ENCODE measurements at places on chromosomes 2 and 18. TPM values are rescaled to one million over a fixed set of nuclear protein-coding genes. Genes with fewer than 3 reads are reported as not detected.

Gene DHX57
- 7.7 TPM for polyA plus RNA-seq

Gene CAVIN2
- 0.92 TPM for polyA plus RNA-seq

Gene CNTNAP5
- not detected for polyA plus RNA-seq

Gene NOSTRIN
- polyA plus RNA-seq, result not detected

Gene EHBP1
- polyA plus RNA-seq, result 14.4 TPM

- DNase-seq, result no peak
These were observed 289.3 kb upstream of the TANK start for GRCh38 chr2:160870729-160871465.

DNA sequence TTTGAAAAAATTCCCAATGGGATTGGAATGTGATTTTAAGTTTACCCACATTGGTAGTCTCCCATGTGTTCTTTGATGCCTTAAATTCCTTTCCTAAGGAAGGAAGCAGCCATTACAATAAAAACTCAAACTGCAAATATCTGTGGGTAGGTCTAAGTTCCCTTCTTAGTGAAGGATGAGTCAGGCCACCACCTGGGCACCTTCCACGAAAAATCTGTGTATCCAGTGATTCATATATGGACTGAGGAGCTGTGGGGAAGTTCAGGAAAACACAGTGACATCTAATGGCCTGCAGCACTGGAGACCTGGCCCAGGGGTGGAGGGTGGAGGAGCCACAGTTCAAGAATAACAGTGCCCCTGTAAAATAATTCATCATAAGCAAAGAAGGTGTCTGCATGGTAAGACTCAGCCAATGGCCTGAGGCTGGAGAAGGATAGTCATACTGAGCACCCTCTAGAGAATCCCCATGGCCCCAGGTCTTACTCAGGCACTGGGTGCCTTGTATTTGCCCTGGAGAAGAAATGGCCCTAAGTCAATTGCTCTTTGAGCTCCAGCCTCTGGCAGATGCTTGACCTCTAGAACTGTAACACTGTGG lies 248.6 kb downstream of the SP3 start:
- DNase-seq, result no peak

GRCh38 chr18:10064267-10064666 lies 150.5 kb downstream of the VAPA start:
- DNase-seq, result no peak

DNA sequence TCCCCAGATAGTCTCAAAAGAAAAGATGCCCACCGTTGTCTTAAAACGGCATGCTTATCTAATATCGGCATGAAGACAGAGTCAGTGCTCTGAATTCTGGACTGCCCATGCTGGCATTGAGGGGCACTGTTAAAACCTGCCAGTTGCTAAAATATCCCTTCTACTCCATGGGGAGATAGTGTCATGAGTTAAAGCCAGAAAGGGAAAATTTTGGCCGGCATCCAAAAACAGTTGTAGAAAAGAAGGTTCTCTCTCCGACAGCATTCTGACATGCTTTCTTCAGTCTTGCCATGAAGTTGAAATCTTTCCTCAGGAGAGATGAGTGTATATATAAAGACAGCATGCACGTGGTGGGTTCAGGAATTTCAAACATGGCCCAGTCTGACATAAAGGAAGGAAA lies 401.3 kb upstream of the PIK3C3 start:
- no peak for DNase-seq

DNA sequence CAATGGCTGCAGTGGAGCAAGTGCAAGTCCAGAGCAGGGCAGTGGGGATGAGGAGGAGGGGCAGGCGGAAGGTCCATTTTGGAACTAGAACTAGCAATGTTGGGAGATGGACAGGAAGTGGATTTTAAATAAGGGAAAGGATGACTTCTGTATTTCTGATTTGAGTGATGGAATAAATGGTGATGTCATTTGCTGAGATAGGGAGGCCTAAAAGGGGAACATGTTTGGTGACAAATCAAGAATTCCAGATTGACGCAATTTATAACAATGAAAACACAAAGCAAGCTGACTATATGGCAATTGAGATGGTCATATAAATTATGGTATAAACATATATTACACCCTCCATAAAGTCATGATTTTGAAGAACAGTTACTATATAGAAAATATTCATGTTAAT lies 209.3 kb downstream of the SS18 start:
- no peak for DNase-seq

DNA sequence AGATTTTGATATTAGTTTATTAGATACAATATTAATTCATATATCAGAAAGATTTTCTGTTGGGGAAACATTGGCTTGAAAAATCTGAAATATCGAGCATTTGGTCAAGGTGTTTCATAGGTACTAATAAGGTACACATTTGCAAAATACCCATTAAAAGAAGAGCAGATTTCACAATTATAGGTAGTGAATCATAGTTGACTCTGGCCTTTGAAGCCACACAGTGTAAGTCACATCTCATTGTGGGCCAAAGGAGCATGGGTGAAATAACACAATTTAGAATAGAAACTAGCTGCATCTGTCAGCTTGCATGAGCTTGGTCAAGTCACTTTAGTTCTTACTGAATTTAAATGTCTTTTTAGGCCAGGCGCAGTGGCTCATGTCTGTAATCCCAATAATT lies 4.9 kb downstream of the KDM3A start:
- no peak for DNase-seq

GRCh38 chr2:130263606-130264005 lies 65.4 kb upstream of the TUBA3E start:
- no peak for DNase-seq

- no peak for DNase-seq
These were observed 65.3 kb upstream of the AMMECR1L start for GRCh38 chr2:127951026-127951425.

DNA sequence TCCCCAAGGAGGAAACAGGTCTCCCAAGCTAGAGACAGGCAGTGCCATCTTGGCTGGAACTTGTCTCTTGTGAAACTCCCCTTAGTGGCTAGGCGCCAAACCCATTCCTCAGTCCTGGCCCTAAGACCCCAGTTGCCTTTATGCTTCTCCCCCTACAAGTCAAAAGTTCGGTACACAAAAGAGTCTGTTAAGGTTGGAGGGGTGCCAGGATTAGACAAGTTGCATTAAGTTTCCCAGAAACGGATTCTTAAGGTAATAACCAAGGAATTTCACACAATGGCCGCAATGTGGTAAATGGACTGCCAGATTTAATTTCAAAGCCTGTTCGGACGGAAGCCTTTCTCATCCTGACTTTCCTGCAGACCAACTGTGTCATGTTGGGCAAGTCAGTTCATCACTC lies 80.7 kb downstream of the CCBE1 start:
- DNase-seq, result no peak

DNA sequence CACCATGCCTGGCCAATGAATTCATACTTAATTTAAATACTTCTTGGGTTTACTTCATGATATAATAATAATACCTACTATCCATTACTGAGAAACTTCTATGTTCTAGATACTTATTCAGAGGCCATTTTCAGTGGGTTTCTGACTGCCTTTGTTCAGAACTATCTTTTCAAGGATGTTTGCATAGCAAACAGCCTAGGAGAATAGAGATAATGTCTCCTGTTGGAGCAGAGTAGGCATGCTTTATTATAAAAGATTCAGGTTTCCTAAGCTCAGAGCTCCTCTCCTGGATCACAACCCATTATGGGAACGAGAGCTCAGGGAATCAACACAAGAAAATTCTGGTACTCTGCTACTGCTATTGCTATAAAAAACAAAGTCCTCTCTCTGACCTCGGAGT lies 11.1 kb downstream of the FASTKD1 start:
- no peak for DNase-seq

GRCh38 chr2:195473862-195474261 lies 183.2 kb upstream of the SLC39A10 start:
- DNase-seq, result no peak

GRCh38 chr2:40160751-40161218 lies 291.1 kb downstream of the SLC8A1 start:
- no peak for DNase-seq

GRCh38 chr2:118495290-118495689 lies 352.2 kb downstream of the EN1 start:
- no peak for DNase-seq

DNA sequence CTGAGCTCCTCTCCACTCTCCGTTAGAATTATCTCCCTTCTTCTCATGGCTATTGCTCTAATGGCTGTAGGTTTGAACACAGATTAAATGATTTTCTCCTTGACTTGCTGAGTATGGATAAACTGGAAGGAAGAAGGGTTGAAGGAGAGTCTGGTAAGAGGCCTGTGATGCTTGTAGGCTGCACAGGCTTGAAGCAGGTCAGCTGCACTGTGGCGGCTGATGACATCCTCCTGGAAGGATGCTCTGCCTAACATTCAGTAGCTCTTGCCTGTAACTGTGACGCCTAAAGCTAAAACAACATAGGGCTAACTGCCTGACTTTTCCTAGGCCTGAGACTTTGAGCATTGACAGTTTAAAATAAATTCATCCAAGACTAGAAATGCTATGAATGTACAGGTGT lies 166.3 kb downstream of the MREG start:
- no peak for DNase-seq

- DNase-seq, result no peak
These were observed 94.6 kb downstream of the LDLRAD4 start for GRCh38 chr18:13313006-13313686.

DNA sequence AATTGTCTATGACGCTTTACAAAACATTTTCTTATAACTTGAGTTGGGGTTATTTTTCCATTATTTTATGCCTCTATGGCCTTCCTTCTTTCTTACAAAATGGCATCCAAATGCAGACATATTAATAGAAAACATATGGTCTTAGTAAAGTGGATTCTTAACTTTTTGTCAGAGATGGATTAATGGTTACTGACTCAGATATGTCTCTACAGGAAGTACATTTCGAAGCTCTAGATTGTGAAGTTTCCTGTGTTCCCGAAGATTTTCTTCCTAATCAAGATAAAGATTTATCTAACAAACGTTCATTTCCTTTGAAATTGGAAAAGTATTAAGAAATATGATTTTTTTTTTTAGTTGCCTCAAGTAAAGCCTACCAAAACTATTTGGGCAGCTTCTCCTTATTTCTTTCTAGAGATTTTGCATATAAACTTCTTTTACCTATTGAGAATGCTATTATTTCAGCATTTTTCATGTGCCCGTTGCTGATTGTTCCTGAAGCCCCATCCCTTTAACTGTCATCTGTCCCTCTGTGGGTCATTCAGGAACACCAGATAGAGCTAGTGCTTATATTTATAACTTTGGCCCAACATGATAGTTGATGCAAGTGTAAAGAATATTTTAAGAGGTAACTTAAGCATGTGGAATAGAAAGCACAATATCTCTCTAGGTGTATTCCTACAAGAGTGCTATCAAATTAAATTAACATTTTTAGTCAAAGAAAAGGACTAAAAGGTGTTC lies 498.0 kb downstream of the CCDC85A start:
- DNase-seq, result no peak

DNA sequence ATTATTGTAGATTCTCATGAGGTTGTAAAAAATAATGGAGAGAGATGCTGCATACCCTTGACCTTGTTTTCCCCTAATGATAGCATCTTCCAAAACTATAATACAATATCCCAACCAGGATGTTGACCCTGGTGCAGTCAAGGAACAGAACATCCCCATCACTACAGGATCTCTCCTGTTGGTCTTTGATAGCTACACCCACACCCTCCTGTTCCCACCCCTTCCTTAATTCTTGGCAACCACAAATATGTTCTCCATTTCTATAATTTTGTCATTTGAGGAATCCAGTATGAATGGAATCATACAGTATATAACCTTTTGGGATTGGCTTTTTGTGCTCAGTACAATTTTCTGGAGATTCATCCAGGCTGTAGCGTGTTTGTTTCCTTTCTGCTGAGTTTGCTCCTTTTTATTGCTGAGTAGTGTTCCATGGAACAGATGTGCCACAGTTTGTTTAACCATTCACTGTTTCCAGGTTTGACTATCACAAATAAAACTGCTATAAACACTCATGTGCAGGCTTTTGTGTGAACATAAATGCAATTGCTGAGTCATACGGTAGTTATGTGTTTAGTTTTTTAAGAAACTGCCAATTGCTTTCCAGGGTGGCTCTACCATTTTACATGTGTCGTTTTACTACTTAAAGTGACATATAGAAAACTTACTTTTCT lies 22.2 kb downstream of the MCFD2 start:
- DNase-seq, result no peak

- no peak for DNase-seq
These were observed 24.9 kb downstream of the GORASP2 start for GRCh38 chr2:170953941-170954340.

- DNase-seq, result no peak
These were observed 53.4 kb downstream of the WIPF1 start for GRCh38 chr2:174544156-174544555.

Measured in B cell (primary cell).